ENCODE measurements at places on chromosomes 7 and 10.
A peak's percentile ranks its signal among the peaks of the same experiment; 100 is the strongest.

DNA sequence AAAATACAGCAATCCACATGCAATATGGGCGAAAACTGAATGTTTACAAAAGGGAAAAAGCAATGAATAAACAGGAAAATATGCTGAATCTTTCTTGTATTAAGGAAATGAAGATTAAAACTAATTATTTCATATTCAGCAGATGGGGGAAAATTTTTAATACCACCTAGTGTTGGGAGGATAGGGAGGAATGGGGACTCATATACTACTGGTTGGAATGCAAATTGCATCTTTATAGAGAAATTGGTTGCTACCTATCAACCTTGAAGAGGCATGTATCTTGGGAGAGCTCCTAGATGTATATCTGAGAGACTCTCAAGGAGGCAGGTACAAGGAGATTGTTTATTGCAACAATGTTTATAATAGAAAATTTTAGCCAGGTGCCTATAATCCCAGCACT lies 101.4 kb downstream of the CREM start:
- no peak for DNase-seq

DNA sequence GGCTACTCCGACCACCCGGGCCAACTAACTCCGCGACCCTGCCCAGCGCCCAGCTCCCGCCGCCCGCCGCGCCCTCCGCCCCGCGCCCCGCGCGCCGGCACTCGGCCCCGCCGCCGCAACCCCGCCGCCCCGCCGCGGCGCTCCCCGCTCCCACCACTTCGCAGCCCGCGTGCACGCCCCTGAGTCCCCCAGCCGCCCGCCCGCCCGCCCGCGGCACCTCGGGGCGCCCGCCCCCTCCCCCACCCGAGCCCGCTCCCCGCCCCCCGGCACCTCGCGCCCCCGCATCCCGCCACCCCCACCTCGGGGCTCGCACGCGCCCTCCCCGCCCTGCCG lies 598 bp downstream of the JAZF1 start:
- no peak for DNase-seq

DNA sequence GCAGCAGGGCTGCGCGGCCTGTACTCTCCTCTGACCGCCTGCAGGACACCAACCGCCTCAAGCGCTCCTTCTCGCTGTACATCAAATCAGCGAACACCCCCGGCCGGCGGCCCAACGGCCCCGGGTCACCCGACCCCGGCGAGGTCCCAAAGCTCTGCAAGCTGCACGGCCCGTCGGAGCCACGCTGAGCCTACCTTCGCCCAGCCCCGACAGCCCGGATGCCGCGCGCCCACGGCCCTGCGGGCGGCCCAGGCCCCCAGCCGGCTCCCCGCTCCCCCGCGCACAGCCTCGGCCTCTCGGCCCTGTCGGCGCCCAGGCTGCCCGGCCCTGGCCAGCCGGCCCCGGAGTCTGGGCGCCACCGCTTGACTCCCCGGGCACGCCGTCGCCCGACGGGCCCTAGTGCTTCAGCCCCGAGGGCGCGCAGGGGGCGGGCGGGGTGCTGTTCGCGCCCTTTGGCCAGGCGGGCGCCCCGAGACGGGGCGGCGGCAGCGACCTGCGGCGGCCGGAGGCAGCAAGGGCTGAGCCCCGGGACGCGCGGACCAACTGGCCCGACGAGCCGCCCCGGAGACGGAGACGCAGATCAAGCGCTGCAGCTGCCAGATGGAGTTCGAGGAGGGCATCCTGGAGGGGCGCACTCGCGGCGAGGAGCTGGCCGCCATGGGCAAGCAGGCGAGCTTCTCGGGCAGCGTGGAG lies 11.1 kb upstream of the SEC24C start:
- no peak for DNase-seq

- peak; percentile 28 for DNase-seq
Measured at GRCh38 chr10:92290076-92290836, 622 bp downstream of the CPEB3 start.

DNA sequence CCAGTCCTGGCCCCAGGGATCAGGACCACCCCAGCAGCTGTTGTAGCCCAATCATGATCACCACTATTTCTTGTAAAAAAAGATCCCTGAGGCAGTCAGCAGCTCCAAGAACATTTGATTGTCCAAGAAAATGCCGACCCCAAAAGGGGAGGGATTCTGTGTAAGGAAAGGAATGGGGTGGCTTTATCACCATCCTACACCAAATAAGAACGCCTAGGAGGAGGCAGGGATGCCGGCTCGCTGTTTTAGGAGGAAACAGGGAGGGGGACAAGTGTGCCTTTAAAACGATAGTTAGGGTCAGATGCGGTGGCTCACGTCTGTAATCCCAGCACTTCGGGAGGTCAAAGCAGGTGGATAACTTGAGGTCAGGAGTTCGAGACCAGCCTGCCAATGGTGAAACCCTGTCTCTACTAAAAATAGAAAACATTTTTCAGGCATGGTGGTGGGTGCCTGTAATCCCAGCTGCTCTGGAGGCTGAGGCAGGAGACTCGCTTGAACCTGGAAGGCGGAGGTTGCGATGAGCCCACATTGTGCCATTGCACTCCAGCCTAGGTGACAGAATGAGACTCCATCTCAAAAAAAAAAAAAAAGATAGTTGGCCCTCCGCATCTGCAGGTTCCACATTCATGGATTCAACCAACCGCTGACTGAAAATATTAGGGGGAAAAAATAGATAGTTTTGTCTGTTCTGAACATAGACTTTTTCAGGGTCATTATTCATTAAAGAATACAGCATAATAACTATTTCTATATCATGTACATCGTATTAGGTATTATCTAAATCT lies 63.6 kb downstream of the PDIA4 start:
- no peak for DNase-seq

DNA sequence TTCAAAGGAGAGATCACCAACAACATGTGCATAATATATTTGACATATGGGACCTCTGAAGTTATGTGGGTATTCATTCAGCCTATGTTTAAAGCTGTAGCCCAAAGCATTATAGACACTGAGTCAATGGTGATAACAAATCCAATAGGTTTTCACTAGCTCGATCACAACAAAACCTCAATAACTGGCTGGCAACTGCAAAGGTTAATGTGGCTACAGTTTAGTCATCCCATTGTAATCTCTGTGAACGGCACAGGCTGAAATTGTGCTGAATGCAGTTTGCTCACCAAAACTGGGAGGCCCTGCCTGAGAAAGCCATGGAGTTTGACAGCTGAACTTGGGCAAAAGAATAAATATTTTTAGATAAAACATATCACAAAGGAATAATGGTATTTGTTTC lies 152.4 kb upstream of the ADO start:
- DNase-seq, result peak; percentile 61

GRCh38 chr7:28192786-28193585 lies 12.4 kb upstream of the JAZF1 start:
- DNase-seq, result no peak

DNA sequence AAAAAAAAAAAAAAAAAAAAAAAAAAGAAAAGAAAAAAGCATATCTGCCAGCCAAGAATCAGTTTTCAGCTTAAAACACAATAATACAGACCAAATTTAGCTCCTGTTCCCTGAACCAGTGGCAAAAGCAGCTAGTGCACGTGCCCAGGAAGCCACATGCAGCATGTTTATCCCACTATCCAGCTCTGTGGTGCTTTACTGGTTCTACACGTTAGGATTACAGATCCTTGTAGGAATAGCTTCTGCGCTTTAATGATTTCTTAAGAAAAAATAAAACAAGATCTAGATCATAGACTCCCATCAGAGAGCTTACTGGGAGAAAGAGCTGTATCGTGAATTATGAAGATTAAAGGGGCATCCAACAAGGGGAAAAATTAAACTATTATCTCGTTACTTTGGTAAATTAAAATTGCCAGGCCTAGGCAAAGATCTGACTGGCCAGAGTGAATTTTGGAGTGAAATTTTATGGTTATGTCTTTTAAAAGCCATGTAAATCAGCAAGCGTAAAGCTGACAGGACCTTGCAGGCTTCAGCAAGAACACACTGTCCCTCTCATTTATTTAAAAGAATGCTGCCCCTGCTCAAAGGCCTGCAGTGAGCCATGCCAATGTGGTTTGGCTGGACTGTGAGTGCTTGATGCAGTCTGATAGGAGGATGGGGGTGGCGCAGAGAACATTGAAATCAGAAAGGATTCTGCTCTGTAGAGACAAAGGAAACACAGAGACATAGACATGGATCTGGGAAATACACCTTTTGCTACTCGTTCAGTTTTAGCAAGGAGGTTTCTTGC lies 177.3 kb upstream of the PHYHIPL start:
- DNase-seq, result peak; percentile 31

DNA sequence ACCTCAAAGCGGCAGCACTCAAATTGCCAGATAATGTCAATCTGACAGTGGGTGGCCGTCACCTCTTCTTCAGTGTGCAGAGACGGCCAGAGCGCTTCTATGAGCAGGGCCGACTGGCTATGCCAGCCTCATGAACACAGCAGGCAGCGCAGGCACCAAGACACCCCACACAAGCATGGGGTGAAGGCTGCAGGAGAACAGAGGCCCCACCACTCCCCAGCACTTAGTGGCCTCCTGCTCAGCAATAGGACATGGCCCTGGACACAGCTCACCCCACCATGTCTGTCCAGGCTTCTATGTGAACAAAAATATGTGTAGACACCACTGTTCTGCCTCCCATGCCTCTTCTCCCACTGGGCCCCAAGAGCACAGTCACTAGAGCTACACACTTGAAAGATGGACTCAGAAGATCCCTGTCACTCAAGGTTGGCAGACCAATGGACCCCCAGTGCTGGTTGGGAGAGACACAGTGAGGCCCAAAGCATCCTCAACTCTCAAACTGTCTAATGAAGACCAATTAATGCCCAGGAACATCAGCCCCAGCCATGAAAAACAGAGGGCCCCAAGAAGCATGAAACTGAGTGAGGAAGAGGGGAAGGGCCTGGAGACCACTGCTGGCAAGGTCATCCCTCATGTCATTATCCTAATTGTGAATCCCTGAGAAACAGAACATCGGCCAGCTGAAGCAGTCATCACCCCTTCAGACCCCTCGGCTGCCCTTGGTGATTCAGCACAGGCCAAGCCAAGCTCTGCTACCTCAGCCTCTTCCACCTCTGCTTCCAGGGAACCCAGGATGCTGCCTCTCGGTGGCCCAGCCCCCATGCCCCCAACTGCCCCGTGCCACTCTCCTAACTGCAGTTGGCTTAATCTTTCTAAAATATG lies 77.7 kb downstream of the GRID1 start:
- no peak for DNase-seq

GRCh38 chr7:36668080-36668479 lies 56.2 kb downstream of the AOAH start:
- DNase-seq, result no peak

DNA sequence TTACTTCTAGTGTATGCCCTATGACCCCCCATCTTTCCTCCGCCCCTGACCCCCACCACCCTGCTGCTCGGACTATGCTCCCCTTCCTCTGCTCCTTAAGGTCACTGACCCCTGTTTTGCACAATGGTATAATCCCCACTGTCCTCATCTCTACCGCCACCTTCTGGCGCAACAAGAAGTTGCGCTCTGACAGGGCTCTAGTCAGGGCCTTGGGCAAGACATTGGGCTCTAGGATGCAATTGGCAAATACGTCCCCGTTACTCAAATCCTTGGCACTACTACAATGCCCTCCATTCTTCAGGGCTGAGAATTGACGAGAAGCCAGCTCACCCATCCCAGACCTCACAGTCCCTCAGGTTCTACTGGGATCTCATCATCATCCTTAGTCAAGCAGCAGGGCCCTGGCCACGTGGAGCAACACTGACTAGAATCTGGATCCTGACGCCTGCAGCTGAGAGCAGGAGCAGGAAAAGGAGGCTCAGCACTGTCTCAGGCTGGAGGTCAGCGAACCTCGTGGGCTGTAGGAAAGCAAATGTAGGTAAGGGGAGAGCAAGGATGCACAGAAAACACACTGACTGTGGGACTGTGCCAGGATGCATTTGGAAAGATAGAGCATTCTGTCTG lies 10.6 kb downstream of the LRIT2 start:
- no peak for DNase-seq

GRCh38 chr10:74330646-74331045 lies 179.6 kb downstream of the ADK start:
- no peak for DNase-seq

- DNase-seq, result no peak
Measured at GRCh38 chr7:92296235-92296634, 50.5 kb downstream of the ANKIB1 start.

GRCh38 chr10:9869205-9869604 lies 1148.5 kb upstream of the CELF2 start:
- no peak for DNase-seq
